Pons (tissue), 1 donor: ENCODE measurements at places on chromosomes 12 and 14.
A peak's percentile ranks its signal among the peaks of the same experiment; 100 is the strongest.

GRCh38 chr12:50103767-50104321, at the start of gene GPD1:
TSS of gene GPD1 (plus strand) at chr12:50104008. CDS start at chr12:50104051, 43 bp downstream.
- peak; percentile 86 for DNase-seq

DNA sequence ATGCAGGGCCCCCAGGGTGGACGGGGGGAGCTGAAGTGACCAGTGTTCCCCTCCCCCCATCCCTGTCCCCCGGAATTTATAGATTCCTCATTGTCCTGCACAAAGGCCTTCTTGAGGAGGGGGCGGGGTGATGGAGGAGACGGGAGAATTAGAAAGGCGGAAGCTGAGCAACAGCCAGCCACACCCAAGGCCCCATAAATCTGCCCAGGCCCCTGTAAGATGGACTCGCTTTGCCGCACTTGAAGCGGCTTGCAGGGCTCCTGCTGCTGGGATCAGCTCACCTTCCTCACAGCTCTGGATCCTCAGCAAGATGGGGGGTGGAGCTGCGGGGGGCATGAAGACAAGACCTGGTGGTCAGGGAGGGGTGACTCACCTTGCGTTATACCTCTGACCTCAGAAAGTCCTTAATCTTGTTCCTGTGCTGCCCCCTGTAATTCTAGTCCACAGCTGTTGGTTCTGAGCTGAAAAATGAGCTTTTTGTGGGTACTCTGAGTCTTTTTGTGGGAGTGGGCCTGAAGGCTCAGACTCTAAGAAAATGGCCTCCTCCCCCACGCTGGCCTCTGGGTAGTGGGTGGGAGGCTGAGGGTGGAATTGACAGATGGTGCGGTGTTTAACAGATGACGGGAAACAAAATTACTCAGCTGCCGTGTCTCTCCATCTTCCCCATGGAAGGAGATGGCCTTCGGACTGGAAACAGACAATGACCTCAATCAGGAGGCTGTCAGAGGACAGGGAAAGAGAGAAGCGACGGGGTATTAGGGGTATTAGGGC, 15.8 kb upstream of the ANKRD33 start:
- DNase-seq, result no peak

DNA sequence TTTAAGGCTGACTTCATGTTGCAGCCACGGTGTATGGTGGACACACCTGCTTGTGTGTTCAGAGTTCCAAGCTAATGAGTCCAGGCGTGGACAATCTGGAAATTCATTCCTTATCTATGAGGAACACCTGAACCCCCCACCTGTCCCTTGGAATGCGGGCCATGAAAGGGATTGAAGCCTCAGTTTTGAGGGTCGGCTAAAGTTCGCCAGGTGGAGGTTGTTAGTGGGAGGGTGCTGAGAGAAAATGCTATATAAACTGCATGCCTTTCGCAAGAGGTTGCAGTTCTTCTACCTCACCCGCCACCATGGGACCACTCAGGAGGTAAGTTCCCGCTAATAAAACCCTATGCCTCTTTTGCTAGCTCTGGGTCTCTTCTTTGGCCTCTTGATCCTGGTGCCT, 348.0 kb downstream of the BCL11B start:
- DNase-seq, result no peak

DNA sequence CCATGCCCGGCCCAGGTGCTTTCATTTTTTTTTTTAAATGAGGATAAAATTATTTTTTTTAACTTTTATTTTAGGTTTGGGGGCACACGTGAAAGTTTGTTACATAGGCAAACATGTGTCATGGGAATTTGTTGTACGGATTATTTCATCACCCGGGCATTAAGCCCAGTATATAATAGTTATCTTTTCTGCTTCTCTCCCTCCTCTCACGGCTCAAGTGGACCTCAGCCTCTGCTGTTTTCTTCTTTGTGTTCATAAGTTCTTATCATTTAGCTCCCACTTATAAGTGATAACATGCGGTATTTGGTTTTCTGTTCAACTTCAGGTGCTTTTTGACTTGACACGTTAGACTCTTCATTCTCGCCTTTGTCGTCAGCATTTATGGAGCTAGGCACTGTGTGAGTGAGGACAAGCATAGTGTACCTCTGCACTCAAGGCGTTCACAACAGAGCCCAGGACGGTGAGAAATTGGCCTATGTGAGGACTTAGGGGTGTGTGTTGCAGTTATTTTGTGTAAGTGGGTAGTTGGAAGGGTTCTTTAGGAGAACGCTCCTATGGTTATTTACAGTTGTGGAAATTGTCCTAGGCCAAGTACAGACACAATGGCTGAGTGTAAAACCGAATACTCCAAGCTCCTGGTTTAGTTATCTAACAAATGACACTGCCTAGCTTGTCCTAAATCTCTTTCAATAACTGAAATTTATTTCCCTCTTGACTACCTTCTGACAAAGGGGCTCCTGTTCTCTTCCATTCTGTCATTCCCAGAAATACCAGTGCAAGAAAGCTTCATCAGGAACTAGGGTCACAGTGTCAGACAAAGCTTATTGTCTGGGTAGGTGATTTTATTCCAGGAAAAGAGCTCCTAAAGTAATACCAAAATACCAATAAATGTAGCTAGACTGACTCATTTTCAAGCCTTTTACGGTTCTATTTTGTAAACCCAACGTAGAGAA, 200.5 kb upstream of the PRICKLE1 start:
- DNase-seq, result no peak

- DNase-seq, result no peak
Measured at GRCh38 chr12:72273499-72273837, 1.3 kb downstream of the TRHDE start.

DNA sequence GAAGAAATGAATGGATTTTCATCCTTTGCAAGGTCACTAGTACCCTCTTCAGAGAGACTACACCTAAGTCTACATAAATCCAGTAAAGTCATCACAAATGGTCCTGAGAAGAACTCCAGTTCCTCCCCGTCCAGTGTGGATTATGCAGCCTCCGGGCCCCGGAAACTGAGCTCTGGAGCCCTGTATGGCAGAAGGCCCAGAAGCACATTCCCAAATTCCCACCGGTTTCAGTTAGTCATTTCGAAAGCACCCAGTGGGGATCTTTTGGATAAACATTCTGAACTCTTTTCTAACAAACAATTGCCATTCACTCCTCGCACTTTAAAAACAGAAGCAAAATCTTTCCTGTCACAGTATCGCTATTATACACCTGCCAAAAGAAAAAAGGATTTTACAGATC, 40.8 kb downstream of the SPATA7 start:
- DNase-seq, result no peak

GRCh38 chr12:51755251-51755650, 93.3 kb downstream of the FIGNL2 start:
- no peak for DNase-seq

DNA sequence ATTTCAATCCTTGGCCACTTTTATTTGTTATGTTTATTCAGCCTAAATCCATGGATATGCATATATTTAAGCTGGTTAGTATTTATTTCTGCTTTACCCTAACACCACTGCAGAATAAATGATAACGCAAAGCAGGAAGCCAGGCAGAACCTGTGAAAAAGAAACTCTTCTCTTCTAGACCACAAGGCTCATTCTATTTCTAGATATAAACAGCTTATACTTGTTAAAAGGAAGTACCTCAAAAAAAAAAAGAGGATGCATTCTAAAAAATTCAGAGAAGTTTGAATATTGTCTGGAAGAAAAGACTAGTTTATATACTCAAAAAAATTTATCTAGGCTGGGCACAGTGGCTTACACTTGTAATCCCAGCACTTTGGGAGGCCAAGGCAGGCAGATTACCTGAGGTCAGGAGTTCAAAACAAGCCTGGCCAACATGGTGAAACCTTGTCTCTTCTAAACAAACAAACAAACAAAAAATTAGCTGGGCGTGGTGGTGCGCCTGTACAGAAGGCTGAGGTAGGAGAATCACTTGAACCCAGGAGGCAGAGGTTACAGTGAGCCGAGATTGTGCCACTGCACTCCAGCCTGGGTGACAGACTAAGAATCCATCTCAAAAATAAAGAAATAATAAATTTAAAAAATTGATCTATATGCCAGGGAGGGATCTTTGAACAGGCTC, 55.8 kb downstream of the GALNT4 start:
- DNase-seq, result no peak

DNA sequence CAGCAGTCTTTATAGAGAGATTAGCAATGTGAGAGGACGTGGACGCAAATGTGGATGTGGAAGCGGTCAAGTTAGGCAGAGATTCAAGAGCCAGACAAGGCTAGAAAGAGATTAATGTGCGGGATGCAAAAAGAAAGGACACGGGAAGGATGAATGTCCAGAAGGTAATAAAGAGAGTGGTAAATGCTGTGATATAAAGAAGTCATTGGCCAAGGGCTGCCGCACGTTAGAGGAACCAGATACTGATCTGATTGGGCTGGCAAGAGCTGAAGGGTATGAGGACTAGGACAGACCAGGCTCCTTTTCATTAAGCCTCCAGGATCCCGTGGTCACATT, 59.5 kb downstream of the DHRS2 start:
- DNase-seq, result no peak

DNA sequence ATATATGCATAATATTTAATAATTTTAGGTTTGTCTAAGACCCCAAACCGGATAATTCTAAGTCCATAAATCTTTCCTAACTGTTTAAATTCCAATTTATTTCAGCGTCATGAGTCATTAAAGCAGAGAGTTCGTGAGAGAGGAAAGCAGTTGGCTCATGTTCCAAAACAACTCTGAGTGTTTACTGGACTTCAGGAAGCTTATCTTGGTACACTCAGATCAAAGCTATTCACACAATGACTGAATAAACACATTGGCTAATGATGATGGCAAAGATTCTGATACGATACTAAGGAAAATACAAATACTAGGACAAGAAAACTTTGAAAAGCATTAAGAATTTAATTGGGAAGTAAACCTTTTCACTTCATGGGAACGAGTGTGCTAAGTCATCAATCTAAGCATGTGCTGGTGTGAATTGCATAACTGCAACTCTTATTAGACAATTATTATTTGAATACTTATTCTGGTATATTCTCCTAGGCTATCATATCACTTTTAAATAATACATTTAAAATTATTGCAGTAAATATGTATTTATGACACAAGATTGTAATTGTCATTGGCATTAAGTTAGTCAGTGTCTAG, 34.8 kb upstream of the CLEC14A start:
- DNase-seq, result no peak

- peak; percentile 76 for DNase-seq
Measured at GRCh38 chr14:79614448-79614847, 596.9 kb downstream of the DIO2 start.

- DNase-seq, result no peak
Measured at GRCh38 chr14:89015016-89015415, 190.6 kb downstream of the TTC8 start.

GRCh38 chr14:34107441-34107840, 156.6 kb upstream of the EGLN3 start:
- no peak for DNase-seq

- no peak for DNase-seq
Measured at GRCh38 chr12:112823582-112824149, 32.1 kb downstream of the RPH3A start.

DNA sequence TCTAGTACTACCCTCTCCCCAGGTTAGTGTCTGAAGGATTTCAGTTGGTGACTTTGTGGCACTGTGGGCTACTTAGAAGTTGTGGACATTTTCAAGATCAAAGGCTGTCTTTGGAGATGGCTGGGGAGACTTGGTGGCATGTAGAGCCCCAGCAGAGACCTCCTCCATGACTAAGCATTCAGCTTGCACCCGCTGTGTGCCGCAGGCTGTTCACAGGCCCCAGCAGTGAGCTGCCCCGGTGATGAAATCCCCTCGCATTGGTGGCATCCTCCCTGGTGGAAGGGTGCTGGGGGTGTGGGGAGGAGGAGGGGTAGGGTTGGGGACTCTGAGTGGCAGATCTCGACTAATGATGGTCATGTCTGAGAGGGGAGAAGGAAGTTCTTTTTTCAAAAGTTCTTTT, 173.9 kb downstream of the TSPAN9 start:
- DNase-seq, result no peak

- peak; percentile 48 for DNase-seq
Measured at GRCh38 chr12:22543246-22544037, 900 bp downstream of the C2CD5 start.

DNA sequence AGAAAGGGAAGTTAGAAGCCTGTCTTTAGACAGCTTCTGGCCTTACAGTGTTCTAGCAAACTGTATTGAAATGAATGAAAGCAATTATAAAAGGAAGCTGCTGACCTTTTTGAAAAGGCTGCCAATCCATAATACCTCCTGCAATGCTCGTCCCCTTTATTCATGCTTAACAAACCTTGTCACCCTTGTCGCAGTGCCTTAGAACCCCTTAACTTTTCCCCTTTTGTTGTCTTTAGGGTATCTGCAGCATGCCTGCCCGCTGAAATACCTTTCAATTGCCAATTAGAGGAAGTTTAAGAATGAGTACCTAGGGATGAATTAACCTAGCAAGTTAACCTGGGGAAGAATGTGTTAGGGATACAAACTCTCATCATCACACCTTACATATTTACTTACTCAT, 731.2 kb downstream of the RERGL start:
- no peak for DNase-seq

DNA sequence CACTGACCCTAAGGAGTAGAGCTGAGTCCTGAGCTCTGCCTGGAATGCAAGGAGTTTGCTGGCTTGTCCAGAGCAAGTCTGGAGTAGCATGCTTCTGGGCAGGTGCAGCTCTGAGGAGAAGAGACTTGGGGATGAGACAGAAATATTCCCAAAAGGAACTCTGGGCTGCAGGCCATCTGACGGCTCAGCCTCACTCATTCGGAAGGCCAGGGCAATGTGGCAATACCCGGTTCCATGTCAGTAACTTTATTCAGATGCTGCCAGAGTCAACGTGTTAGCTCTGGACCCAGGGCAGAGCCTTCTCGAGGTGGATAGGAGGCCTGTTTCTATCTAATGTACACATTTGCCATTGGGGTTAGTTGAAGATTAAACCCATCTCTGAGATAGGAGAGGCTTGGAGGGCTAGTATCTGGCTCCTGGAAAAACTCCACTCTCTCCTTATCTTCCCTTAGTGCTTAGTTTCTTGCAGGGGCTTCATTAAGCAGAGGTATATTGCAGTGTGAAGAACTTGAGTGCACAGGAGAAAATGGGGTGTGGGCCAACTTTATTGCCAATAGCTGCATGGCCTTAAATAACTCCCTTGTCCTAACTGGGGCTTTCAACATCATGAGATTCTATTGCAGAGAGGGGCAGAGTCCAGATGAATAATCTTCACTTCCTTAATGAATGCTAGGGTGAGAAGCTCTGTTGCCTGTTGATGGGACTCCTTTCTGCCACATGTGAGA, 65.6 kb downstream of the NTF3 start:
- DNase-seq, result no peak

DNA sequence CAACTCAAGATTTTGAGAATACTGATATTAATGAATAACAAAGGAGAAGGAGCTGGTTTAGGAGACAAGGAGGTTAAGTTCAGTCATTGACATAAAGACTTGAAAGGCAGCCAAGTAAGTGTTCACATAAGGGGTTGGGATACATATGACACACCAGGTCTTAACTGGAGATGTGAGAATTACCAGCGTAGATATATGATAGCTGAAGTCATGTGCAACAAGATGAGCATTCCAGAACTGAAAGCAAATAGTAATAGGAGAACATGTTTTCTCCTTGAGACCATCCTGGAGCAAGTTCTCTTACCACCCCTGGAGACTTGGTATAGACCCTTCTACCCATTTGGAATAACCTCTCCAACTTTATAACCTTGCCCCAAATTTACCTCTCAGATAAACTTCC, 43.3 kb upstream of the NPFF start:
- no peak for DNase-seq
